ENCODE measurements at places on chromosomes 13 and 19. TPM values are rescaled to one million over a fixed set of nuclear protein-coding genes. Genes with fewer than 3 reads are reported as not detected.

POGLUT2 gene
- total RNA-seq: 19.5 TPM

ZNF525 gene
- total RNA-seq: 2.5 TPM

RBM42 gene
- total RNA-seq: 101 TPM

GPC5 gene
- 2.1 TPM for total RNA-seq

IL12RB1 gene
- total RNA-seq: not detected

ZNF729 gene
- not detected for total RNA-seq

IRGC gene
- not detected for total RNA-seq

THSD8 gene
- not detected for total RNA-seq

IL17D gene
- total RNA-seq: 0.78 TPM

SLC7A10 gene
- total RNA-seq: not detected

ZNF625 gene
- total RNA-seq: 10.7 TPM

POLR1G gene
- total RNA-seq: 9.3 TPM

ZNF850 gene
- total RNA-seq: 3.0 TPM

TRAPPC5 gene
- total RNA-seq: 112 TPM

FUT3 gene
- not detected for total RNA-seq

ZNF730 gene
- total RNA-seq: 1.8 TPM

CABP5 gene
- total RNA-seq: not detected

CCDC106 gene
- total RNA-seq: 25.4 TPM

KLK4 gene
- total RNA-seq: not detected

CAMSAP3 gene
- 0.65 TPM for total RNA-seq

KLF12 gene
- total RNA-seq: 7.4 TPM

GPR183 gene
- 2.3 TPM for total RNA-seq

RB1 gene
- total RNA-seq: 28.2 TPM

KCNC3 gene
- total RNA-seq: 0.26 TPM

PCDH9 gene
- 8.7 TPM for total RNA-seq

HDGFL2 gene
- 86.1 TPM for total RNA-seq

ZNF726 gene
- total RNA-seq: 2.2 TPM

ATP4B gene
- total RNA-seq: not detected

LIM2 gene
- total RNA-seq: not detected

ZNF835 gene
- total RNA-seq: 0.64 TPM

SLC10A2 gene
- total RNA-seq: not detected

KIR2DL4 gene
- not detected for total RNA-seq

TEX30 gene
- total RNA-seq: 6.8 TPM

ZNF345 gene
- 3.5 TPM for total RNA-seq

ZNF723 gene
- total RNA-seq: not detected

ESD gene
- 154 TPM for total RNA-seq

Measured in epithelial cell of alveolus of lung (primary cell).